ENCODE measurements at places on chromosomes 1 and 21.

- DNase-seq, result no peak
These were observed 74.9 kb upstream of the IRF2BP2 start for GRCh38 chr1:234684856-234685255.

GRCh38 chr1:13663969-13664368 lies 36.0 kb upstream of the PRDM2 start:
- DNase-seq, result no peak

- peak; percentile 90 for DNase-seq
These were observed 16.9 kb downstream of the IER5 start for GRCh38 chr1:181105134-181106021.

- no peak for DNase-seq
These were observed 236.9 kb upstream of the DPYD start for GRCh38 chr1:98157524-98158313.

DNA sequence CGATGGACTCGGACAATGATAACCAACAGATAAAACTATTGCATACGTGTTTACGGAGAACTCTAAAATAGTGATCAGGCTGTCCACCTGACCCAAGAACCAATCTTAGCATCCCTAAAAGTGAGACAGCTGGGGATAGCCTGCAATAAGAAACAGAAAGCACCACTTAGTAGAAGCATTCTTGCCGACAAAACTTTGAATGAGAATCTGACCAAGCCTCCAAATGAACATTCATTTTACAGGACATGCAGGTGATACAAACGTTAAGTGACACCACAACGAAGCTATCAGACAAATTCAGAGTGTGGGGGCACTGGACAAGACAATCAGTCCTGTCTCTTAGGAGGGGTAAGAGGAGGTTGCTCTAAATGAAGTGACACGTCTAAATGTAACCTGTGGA lies 1.2 kb downstream of the PSMG1 start:
- DNase-seq, result no peak

DNA sequence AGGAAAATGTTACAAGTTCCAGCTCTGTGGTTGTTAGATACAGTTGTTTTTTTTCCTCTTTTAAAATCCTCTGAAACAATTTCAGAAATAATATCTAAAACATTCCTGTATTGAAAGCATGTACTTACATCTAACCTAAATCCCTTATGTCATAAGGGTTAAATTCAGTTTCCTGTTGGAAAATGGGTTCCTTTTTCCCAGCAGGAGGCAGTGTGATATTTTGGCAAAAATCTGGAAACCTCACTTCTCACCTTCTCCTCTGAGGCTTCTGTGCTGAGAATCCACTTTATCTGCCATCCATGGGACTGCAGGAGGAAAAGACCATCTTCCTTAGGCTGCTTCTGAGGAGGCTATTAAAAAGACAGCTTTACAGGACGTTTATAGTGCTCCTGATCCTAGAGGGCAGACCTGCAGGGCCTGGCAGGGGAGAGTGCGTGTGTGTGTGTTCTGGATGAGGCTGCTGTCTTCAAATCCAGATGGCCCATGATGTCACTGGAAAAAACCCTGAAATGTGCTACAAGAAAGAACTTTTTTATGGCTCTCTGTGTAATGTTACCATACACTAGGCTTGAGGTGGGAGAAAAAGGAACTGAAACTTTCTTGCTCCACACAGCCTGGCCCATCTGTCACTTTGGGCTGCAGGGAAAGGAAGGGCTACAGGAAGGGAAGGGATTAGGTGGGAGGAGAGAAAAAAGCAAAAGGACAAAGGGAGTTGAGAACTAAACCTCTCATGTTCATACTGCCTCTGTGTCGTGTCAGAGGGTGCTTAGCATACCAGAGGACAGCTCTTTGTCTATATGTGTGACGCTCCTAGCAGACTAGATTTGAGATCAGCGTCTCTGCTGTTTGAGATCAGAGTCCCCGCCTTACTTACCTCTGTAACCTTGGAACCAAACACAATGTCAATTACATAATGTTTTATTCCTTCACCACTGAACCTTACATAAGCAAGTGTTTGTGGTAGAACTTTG lies 379.2 kb upstream of the SPAG17 start:
- DNase-seq, result peak; percentile 24

- no peak for DNase-seq
These were observed 87.6 kb downstream of the PTPRC start for GRCh38 chr1:198726455-198726854.

- no peak for DNase-seq
These were observed 9.7 kb downstream of the TLR5 start for GRCh38 chr1:223133306-223133823.

DNA sequence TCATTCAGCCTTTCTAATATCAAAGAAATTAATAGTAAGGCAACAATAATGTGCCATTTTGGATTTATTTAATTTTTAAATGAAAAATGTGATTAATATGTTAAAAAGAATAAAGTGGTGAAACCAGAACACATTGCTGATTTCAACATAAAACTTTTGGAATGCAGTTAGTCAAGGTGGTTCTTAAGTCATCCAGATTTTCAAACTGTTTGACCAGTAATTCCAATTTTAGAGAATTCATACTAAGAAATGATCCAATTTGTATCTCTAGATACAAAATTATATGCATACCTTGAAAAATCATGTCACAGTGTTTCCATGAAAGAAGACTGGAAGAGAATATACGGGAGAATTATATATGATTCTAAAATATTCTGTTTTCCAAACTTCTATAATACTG lies 54.2 kb upstream of the MCOLN3 start:
- no peak for DNase-seq

- DNase-seq, result peak; percentile 55
These were observed 612.0 kb downstream of the MATN1 start for GRCh38 chr1:30111431-30111830.

DNA sequence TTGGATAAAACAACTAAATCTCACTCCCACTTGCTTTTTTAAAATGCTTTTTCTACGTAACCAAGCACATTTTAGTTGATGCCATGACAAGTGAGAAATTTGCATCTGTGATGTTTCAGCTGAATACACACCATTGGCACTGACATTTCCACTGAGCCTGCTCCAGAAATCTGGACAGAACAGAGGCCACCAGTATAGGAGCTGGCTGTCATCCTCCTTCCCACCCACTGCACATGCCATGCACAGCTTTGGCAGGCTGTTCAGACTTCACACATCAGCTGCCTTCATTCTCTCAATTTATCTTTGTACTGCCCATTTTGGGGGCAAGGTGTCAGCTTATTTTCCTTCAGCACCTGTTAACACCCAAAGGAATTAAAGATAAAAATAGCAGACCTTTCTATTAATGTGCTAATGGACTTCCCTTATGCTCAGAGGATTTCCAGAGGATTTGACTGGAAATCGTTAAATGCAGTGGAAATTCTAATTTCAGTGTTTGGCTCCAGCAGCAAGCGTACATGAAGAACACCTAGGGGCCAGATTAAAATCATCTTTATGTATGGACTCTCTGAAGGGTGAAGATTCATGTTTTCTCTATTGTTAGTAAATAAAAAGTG lies 12.9 kb upstream of the PODN start:
- no peak for DNase-seq

- DNase-seq, result no peak
These were observed 5.7 kb upstream of the AKT3 start for GRCh38 chr1:243855616-243856318.

GRCh38 chr1:151047591-151047924 lies at the start of gene C1orf56:
Gene C1orf56 (plus strand): TSS chr1:151047751. CDS start chr1:151047848, 97 bp downstream.
- DNase-seq, result peak; percentile 62

- no peak for DNase-seq
These were observed 33.5 kb upstream of the ITPKB start for GRCh38 chr1:226772446-226773139.

- no peak for DNase-seq
These were observed 7.6 kb downstream of the EDN2 start for GRCh38 chr1:41476807-41477361.

- no peak for DNase-seq
These were observed 7.5 kb downstream of the TAF1A start for GRCh38 chr1:222582099-222582774.

DNA sequence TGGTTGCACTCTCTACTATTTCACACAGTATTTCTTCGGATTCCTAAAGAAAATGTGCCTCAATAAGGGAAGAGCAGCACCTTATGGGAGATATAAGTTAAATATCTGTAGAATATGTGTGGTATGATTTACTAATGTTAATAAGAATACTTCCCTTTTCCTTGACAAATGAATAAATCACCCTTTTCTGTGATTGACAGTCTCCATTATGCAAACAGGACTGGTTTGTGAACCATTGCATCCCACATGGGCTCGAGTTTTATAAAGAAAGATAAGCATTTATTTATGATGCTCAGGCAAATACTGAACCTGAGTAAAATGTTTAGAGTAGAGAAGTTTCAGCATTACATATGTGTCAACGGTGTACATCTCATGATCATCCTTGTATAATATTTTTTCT lies 587.7 kb upstream of the BRINP3 start:
- DNase-seq, result no peak

DNA sequence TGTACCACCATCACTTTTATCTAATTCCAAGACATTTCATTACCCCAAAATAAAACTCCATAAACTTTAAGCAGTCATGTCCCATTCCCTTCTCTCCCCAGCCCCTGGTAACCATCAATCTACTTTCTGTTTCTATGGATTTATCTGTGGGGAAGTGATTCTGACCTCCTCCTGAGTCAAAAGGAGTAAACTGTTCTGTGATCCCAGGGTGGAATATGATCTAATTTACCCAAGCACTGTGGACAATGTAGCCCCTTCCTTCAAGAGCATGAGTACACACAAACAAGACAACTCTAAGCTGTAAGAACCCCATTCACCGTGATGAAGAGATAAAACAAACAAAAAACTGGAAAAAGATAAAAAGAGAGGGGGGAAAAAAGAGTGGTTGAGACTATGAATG lies 77.9 kb downstream of the PLPP3 start:
- DNase-seq, result no peak

- DNase-seq, result no peak
These were observed 23.9 kb downstream of the HSPG2 start for GRCh38 chr1:21913258-21913657.

- no peak for DNase-seq
These were observed 25.9 kb downstream of the CYP2J2 start for GRCh38 chr1:59900640-59901039.

- no peak for DNase-seq
These were observed 42.2 kb downstream of the LRRC53 start for GRCh38 chr1:74470251-74470650.

- DNase-seq, result no peak
These were observed 54.0 kb downstream of the RAB3B start for GRCh38 chr1:51936531-51936930.

- DNase-seq, result no peak
These were observed 50.5 kb downstream of the PDE9A start for GRCh38 chr21:42703965-42704364.

- no peak for DNase-seq
These were observed 1156.5 kb downstream of the NCAM2 start for GRCh38 chr21:22154579-22155274.

DNA sequence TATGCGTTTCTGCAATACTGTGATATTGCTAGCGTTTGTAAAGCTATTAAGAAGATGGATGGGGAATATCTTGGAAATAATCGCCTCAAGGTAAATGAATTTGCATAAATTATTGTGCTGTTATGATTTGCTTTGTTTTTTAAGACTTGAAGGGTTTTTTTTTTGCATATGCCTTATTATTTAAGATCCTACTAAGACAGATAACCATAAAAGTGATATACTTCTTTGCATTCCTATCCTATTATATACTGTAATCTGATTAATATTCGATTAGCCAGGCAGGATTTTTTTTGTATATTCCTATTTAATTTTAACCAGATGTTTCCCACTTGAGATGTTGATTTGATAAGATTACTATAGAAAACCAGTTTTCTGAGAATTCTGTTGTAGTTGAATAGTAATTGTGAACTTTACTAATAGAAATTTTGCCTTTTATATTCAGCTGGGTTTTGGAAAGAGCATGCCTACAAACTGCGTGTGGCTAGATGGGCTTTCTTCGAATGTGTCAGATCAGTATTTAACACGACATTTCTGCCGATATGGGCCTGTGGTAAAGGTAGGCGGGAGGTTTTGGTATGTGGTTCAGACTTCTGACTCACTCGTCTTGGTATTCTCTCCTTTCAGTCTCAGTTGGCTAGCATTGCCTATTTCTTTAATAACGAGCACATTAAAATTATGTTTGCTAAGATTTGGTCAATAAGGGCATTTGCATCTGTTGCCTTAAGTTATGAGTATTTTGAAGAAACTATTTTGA lies 56.8 kb downstream of the ZBTB17 start:
- no peak for DNase-seq

- no peak for DNase-seq
These were observed 24.2 kb downstream of the OLFML3 start for GRCh38 chr1:114003431-114003830.

- DNase-seq, result no peak
These were observed 218.6 kb downstream of the SLC44A5 start for GRCh38 chr1:75392278-75392677.

DNA sequence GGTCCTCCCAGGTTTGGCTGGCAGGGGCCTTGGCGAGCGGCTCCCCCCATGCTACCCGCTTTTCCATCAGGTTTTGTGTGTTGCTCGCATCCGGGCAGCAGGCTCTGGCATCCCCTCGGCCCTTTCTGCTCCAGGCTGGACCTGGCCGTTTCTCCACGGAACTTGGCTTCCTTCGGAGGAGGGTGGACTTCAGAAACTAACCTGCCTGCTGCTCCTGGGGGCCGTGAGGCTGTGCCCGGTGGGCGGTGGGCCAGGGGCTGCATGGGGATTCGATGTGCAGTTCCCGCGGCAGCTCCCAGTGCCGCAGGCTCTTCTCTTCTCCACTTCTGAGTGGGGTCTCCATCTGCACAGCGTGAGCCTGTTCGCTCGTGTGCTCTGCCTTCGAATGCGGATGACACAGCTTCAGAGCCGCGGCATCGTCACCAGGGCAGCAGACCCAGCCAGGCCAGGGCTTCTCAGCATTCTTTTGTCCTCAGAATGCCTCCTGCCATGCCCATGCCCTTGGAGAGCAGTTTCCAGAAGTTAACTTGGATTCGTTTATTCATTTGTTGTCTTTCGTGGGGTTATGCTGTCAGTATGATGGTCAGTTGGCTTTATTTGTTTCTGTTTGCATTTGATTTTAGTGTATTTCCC lies 36.4 kb downstream of the PRKCZ start:
- DNase-seq, result no peak

- DNase-seq, result no peak
These were observed 21.5 kb upstream of the ATP5PO start for GRCh38 chr21:33937146-33937545.

- DNase-seq, result no peak
These were observed 123.6 kb downstream of the TGFB2 start for GRCh38 chr1:218468711-218469110.

DNA sequence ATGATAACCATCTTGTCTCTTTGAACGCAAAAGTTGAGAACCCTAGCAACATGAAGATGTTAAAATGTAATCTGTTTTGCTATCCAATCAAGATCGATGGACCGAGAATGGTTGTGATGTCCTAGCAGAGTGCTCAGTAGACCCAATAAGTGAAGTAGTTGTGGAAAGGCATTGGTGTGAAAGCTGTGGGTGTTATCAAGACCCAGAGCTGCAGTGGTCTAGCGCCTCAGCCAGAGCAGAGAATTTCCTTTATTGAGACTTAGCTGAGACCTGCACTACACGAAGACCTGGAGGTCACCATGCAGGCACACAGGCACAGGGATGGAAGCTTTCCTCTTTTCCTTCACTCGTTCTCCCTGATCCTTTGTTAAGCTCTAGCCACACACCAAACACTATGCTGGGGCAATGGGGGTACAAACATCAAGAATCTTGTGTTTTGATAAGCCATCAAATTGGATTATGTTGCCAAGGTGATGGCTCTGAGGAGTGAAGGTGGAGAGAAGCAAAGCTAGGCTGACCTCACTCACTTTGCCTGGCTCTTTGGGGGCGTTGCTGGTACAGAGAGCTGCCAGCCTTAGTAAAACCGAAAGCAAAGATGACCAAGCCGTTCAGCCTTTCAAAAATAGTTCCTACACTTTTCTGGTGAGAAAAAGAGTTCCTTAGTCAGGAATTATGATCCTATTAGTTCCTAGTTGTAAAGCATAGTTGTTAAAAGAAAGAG lies 24.1 kb downstream of the METTL13 start:
- no peak for DNase-seq
